ENCODE measurements at places on chromosomes 16 and 17.
A peak's percentile ranks its signal among the peaks of the same experiment; 100 is the strongest.

GRCh38 chr17:17351901-17352781 is 49.0 kb downstream of the NT5M start:
- no peak overlapping the region for H3K27ac ChIP-seq
- peak; percentile 54 for DNase-seq
- H3K36me3 ChIP-seq = no peaks in the 10 kb centered on the region
- no peaks in the 10 kb centered on the region for H3K27me3 ChIP-seq

DNA sequence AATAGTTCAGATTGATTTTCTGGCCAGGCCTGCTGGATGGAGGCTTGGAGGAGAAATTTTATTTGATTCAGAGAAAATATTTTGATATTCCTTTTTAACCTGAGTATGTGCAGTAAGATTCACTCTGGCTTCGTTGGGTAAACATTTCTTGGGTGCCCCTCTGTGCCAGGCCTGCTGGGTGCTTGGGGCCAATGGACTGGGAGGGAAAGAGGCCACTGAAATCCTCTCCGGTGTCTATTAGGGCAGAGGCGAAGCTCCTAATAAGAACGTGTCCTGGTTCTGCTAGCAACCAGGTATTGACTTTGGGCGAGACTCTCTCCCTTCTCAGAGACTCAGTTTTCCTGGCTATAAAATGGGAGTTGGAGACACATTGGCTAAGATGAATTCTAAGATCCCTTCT is 122.5 kb downstream of the CYLD start:
- no peaks in the 10 kb centered on the region for H3K27me3 ChIP-seq
- no peak overlapping the region for H3K27ac ChIP-seq
- H3K4me1 ChIP-seq = peaks cover 17% of the 10 kb centered on the region
- H3K4me3 ChIP-seq = no peak overlapping the region
- no peaks in the 10 kb centered on the region for H3K36me3 ChIP-seq

- no peaks in the 10 kb centered on the region for H3K36me3 ChIP-seq
- peak; percentile 93 for DNase-seq
- H3K4me3 ChIP-seq = no peak overlapping the region
- no peaks in the 10 kb centered on the region for H3K27me3 ChIP-seq
- H3K27ac ChIP-seq = peak overlapping the region; percentile 87
- no peaks in the 10 kb centered on the region for H3K4me1 ChIP-seq
These were observed 1028.1 kb upstream of the EEF2KMT start for GRCh38 chr16:6125483-6126259.

DNA sequence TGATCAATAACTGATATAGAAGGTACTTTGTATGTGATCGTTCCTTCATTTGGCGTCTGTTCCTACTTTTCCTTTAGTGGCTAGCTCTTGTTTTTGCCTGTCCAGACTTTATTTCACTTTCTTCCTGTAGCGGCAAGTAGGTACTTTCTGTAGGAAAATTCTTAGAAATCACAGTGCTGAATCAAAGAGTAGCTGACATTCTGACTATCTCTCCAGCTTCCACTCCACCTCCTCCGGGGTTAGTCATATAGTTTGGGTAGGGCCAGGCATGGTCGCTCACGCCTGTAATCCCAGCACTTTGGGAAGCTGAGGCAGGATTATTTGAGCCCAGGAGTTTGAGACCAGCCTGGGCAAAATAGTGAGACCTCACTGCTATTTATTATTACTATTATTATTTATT is 29.9 kb upstream of the PAFAH1B1 start:
- H3K4me3 ChIP-seq = no peak overlapping the region
- no peaks in the 10 kb centered on the region for H3K4me1 ChIP-seq
- H3K27me3 ChIP-seq = no peaks in the 10 kb centered on the region
- DNase-seq = no peak
- H3K27ac ChIP-seq = no peak overlapping the region

GRCh38 chr16:85491798-85492294 is 121.3 kb upstream of the GSE1 start:
- no peaks in the 10 kb centered on the region for H3K36me3 ChIP-seq
- H3K4me3 ChIP-seq = no peak overlapping the region
- peak; percentile 11 for DNase-seq
- no peaks in the 10 kb centered on the region for H3K27me3 ChIP-seq

DNA sequence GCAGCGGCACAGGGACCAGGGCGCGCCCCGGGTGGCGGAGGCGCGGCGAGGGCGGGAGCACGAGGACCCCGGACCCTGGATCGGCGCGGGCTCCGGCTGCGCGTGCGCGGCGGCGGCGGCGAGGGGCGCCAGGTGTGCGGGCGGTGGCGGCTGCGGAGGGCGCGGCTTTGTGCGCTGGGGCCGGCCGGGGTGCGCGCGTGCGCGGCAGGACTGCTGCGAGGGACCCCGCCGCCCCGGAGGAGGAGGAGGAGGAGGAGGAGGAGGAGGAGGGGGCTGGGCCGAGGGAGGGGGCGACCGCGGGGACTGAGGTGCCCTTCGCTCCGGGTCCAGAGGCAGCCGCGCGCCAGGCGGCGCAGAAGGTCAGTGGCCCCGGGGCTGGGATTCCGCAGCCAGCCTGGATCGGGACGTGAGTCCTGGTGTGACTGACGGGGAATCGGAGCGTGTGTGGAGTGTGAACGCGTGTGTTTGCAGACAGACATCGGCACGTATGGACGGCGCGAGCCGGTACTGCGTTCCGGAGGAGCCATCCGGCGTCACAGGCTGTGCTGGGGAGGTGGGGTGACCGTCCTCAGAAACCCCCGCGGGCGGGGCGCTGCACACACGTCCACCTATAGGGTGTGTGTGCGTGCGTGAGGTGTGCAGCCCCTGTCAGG is 19.5 kb upstream of the RAP1GAP2 start:
- no peak for DNase-seq
- no peaks in the 10 kb centered on the region for H3K36me3 ChIP-seq
- H3K27ac ChIP-seq = no peak overlapping the region
- H3K27me3 ChIP-seq = peaks cover 30% of the 10 kb centered on the region
- H3K4me1 ChIP-seq = peaks cover under 1% of the 10 kb centered on the region

GRCh38 chr17:1713878-1714426 is 3.8 kb upstream of the TLCD2 start:
- peak overlapping the region; percentile 85 for H3K27ac ChIP-seq
- no peak for DNase-seq
- peaks cover 31% of the 10 kb centered on the region for H3K36me3 ChIP-seq
- H3K27me3 ChIP-seq = no peaks in the 10 kb centered on the region
- peaks cover 28% of the 10 kb centered on the region for H3K4me1 ChIP-seq
- peak overlapping the region; percentile 80 for H3K4me3 ChIP-seq

GRCh38 chr16:50065241-50065623 is 538 bp upstream of the HEATR3 start:
- no peaks in the 10 kb centered on the region for H3K27me3 ChIP-seq
- no peak for DNase-seq
- H3K36me3 ChIP-seq = peaks cover 11% of the 10 kb centered on the region
- peak overlapping the region; percentile 8 for H3K4me3 ChIP-seq
- H3K27ac ChIP-seq = no peak overlapping the region

- no peak overlapping the region for H3K27ac ChIP-seq
- no peak overlapping the region for H3K4me3 ChIP-seq
- peaks cover 31% of the 10 kb centered on the region for H3K4me1 ChIP-seq
- no peak for DNase-seq
- no peaks in the 10 kb centered on the region for H3K27me3 ChIP-seq
- H3K36me3 ChIP-seq = peaks cover 18% of the 10 kb centered on the region
These were observed 21.2 kb downstream of the CARHSP1 start for GRCh38 chr16:8847623-8848022.

- no peaks in the 10 kb centered on the region for H3K27me3 ChIP-seq
- H3K4me1 ChIP-seq = no peaks in the 10 kb centered on the region
- no peak overlapping the region for H3K4me3 ChIP-seq
- no peak for DNase-seq
- no peak overlapping the region for H3K27ac ChIP-seq
These were observed 2.3 kb downstream of the ITGAM start for GRCh38 chr16:31262084-31262483.

DNA sequence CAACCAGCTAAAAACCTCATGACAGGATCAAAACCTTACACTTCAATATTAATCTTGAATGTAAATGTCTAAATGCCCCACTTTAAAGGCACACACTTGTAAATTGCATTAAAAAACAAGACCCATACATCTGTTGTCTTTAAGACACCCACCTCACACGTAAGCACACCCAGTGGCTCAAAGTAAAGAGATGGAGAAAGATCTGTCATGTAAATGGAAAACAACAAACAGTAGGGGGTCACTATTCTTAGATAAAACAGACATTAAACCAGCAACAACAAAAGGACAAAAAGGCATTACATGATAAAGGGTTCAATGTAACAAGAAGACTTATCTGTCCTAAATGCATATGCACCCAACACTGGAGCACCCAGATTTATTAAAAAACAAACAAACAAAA is 35.6 kb downstream of the SDR42E1 start:
- H3K27ac ChIP-seq = no peak overlapping the region
- no peak for DNase-seq
- no peaks in the 10 kb centered on the region for H3K36me3 ChIP-seq
- no peak overlapping the region for H3K4me3 ChIP-seq
- H3K27me3 ChIP-seq = no peaks in the 10 kb centered on the region

DNA sequence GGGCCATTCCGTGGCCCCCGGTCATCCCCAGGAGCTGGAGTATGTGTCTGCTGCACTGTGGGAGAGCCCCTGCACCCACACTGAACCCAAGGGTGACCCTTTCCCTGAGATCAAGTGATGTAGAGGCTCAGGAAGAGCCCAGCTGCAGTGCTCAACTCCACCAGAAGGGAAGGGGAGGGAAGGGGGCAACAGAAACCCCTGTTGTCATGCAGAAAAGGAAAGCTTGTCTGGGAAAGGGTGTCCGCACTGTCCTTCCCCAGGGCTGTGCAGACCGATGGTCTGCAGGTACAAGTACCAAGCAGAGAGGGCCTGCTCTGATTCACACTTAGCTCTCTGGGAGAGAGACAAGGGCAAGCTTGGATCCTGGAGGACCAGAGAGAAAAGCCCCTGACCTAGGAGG is 45.7 kb upstream of the TOB1 start:
- H3K36me3 ChIP-seq = no peaks in the 10 kb centered on the region
- H3K4me3 ChIP-seq = no peak overlapping the region
- no peak for DNase-seq
- H3K27me3 ChIP-seq = no peaks in the 10 kb centered on the region
- no peak overlapping the region for H3K27ac ChIP-seq

- peaks cover 61% of the 10 kb centered on the region for H3K4me1 ChIP-seq
- H3K36me3 ChIP-seq = no peaks in the 10 kb centered on the region
- peak overlapping the region; percentile 57 for H3K4me3 ChIP-seq
- H3K27me3 ChIP-seq = no peaks in the 10 kb centered on the region
- peak overlapping the region; percentile 70 for H3K27ac ChIP-seq
These were observed 1.3 kb upstream of the TMEM92 start for GRCh38 chr17:50272711-50273653.

GRCh38 chr16:14378131-14378551 is 251.9 kb downstream of the PARN start:
- H3K27ac ChIP-seq = peak overlapping the region; percentile 19
- no peaks in the 10 kb centered on the region for H3K27me3 ChIP-seq
- DNase-seq = peak; percentile 80
- no peaks in the 10 kb centered on the region for H3K36me3 ChIP-seq
- H3K4me3 ChIP-seq = no peak overlapping the region
- peaks cover 8% of the 10 kb centered on the region for H3K4me1 ChIP-seq

GRCh38 chr16:31330553-31330890 is 24.5 kb upstream of the ITGAX start:
- H3K27ac ChIP-seq = no peak overlapping the region
- H3K27me3 ChIP-seq = peaks cover 11% of the 10 kb centered on the region
- no peaks in the 10 kb centered on the region for H3K36me3 ChIP-seq
- no peak overlapping the region for H3K4me3 ChIP-seq

DNA sequence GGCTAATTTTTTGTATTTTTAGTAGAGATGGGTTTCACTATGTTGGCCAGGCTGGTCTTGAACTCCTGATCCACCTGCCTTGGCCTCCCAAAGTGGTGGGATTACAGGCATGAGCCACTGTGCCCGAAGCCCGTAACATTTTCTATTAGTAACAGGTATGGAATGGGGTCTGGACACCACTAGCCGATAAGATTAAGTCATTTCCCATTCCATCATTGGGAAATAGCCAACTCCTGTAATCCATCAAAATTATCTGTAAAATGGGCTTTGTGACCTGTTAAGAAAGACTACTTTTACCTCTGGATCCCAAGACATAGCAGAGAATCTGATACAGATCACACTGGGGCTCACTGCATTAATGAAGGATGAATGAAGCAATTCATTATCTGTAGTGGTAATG is 3.9 kb upstream of the LUC7L3 start:
- no peaks in the 10 kb centered on the region for H3K36me3 ChIP-seq
- no peaks in the 10 kb centered on the region for H3K27me3 ChIP-seq
- H3K4me3 ChIP-seq = no peak overlapping the region
- no peak overlapping the region for H3K27ac ChIP-seq
- peak; percentile 66 for DNase-seq
- no peaks in the 10 kb centered on the region for H3K4me1 ChIP-seq

GRCh38 chr17:58156839-58157803 is 8.9 kb downstream of the OR4D1 start:
- H3K36me3 ChIP-seq = no peaks in the 10 kb centered on the region
- no peak for DNase-seq
- H3K4me3 ChIP-seq = peak overlapping the region; percentile 22

GRCh38 chr17:29046473-29046839 is 3.5 kb downstream of the PIPOX start:
- no peak overlapping the region for H3K27ac ChIP-seq
- no peak overlapping the region for H3K4me3 ChIP-seq
- H3K4me1 ChIP-seq = peaks cover 25% of the 10 kb centered on the region

- H3K4me3 ChIP-seq = no peak overlapping the region
- peaks cover 3% of the 10 kb centered on the region for H3K4me1 ChIP-seq
- peak; percentile 57 for DNase-seq
- H3K27ac ChIP-seq = no peak overlapping the region
- H3K36me3 ChIP-seq = no peaks in the 10 kb centered on the region
- no peaks in the 10 kb centered on the region for H3K27me3 ChIP-seq
These were observed 13.9 kb downstream of the HAGH start for GRCh38 chr16:1812732-1813163.

- H3K27ac ChIP-seq = no peak overlapping the region
- no peak for DNase-seq
- H3K4me3 ChIP-seq = no peak overlapping the region
These were observed 35.5 kb downstream of the C16orf78 start for GRCh38 chr16:49409121-49409520.

DNA sequence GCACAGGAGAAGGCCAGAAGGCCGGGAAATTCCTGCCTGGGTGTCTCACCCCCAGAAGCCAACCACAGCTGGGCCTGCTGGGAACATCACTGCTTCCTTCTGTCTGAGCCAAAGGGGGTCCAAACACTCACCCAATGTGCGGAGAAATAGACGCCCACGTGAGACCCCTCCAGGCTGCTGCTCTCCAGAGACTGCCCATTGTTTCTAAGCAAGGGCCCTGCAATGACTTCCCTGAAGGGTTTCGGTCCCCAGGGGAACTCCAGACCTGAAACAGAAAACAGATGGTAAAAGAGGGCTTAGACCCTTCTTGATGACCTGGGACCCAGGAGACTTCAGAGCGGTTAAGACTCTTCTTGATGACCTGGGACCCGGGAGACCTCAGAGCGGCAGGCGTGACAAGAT is 41.3 kb downstream of the MRM3 start:
- H3K4me1 ChIP-seq = no peaks in the 10 kb centered on the region
- peaks cover 3% of the 10 kb centered on the region for H3K36me3 ChIP-seq
- no peak overlapping the region for H3K4me3 ChIP-seq

- no peaks in the 10 kb centered on the region for H3K4me1 ChIP-seq
- no peak overlapping the region for H3K27ac ChIP-seq
- no peak overlapping the region for H3K4me3 ChIP-seq
- H3K36me3 ChIP-seq = no peaks in the 10 kb centered on the region
- no peak for DNase-seq
These were observed 73.5 kb downstream of the HS3ST2 start for GRCh38 chr16:22887445-22887844.

Data from astrocyte (in vitro differentiated cells and primary cell).